NCI-H510A treated with DMSO at 0.1 percent for 48 hours (cell line): ENCODE measurements at places on chromosomes 16 and 17.

GRCh38 chr17:78408476-78409050 is 30.1 kb downstream of the PGS1 start:
- no peak for DNase-seq

GRCh38 chr16:4664538-4665418 is 28.6 kb upstream of the NUDT16L1 start:
- peak; percentile 41 for DNase-seq

DNA sequence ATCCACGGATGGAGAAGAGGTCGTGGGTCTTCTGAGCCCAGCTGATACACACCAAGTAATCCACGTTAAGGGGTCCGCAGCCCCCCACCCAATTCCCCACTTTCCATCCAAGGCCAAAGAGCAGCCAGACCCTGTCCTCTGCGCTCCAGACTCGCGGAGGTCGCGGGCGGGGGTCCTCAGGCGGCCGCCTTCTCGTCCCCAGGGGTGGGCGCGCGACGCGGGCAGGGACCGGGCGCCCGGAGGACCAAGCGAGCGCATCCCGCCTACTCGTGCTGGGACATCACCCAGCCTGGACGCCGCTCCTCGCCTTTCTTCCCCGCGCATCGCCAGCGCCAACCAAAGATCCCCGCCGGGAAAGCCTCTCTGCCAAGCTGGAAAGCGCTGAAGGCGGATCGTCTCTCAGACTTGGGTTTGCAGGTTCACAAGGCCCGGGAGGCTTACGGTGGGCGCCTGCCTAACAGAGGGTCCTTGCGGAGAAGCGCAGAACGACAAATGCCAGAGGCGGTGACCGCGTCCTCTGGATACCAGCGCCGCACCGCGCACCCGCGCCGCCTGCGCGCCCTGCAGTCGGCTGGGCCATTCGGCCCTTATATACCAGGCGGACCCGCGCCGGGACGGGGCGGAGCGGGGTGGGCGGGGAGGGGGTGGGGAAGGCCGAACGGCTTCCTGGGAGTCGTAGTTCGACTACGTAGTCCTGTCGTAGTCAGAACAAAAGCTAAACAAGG is 471.6 kb downstream of the SOX9 start:
- peak; percentile 77 for DNase-seq

DNA sequence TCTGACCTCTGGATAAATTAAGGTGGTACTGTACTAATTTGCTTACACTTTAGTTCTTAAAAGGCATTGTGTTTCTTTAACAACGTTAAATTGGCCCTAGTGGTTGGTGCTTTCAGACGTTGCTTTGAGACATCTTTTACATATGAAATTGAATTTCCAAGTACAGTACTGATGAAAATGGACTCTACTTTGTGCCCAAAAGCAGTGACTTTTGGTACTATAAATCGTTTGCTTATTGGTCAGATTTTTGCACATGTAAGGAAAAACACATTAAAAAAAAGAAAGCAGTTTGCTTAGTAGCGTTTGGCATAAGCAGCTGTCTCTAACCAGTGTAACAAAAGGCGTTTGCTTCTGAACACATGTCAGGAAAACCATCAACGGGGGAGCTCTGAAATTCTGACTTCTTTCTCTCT is 139.6 kb downstream of the CDK5R1 start:
- peak; percentile 40 for DNase-seq

DNA sequence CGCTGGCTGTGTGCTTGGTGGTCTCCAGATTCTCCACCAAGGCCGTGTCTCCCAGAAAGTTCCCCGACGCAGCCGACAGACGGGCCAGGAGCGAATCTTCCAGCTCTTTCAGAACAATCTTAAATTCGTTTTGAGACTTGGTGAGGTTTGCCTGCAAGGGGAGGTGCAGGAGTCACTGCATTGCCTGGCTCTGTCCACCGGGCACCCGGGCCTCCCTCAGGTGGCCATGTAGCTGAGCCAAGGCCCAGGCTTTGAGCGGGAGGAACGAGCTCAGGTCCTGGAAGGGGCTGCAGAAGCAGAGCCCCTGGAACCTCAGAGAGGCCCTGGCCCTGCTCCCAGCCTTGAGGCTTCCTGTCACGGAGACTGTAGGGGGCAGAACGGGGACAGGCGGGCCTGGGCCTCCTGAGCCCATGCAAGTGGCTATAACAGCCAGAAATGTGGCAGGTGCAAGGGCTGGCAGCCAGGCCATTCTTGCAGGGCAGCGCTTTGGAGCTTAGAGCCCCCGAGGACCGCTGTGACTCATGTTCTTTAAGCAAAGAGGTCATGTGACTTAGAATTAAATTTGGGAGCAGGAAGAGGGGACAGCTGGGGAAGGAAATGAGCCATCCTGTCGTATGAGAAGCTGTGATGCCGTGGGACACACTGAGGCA is 72.4 kb downstream of the PGS1 start:
- no peak for DNase-seq

DNA sequence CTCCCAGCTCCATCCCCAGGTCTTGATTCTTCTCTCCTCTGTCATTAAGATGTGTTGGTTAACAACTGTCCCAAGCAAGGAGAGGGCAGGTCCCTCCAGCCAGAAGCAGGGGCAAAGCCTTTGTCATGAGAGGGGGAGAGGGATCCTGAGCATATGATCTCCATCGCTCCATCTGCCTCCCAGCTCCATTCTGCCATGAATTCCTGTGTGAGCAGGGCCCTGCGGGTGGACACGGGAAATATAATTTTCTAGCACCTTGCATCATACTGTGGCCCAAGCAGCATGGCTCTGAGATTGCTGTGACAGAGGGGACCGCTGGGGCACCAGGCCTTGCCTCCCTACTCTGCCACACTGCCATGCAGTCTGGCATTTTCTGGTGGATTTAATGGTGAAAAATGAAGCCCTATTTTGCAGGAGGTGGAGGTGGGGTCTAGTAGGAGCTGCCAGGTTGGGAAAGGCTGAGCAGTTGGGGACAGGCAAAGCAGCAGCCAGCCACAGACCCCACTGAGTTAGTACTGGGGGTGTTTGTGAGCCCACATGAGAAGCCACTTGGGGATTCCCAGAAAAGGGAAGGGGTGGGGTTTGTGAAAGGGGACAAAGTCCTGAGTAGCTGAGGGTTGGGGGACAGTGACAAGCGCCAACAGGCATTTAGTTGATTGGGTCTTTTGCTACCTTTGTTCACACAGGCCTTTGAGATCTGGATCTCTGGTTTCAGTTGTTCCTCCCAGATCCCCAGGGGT is 16.4 kb downstream of the TMEM238L start:
- no peak for DNase-seq

GRCh38 chr17:43936434-43936833 is 5.8 kb downstream of the PPY start:
- DNase-seq: no peak

- no peak for DNase-seq
Observed at GRCh38 chr16:11372829-11373306, 27.6 kb downstream of the RMI2 start.

- no peak for DNase-seq
Observed at GRCh38 chr17:12358477-12358876, 307.2 kb upstream of the MYOCD start.

GRCh38 chr16:56869513-56870275 is 4.7 kb downstream of the SLC12A3 start:
- DNase-seq: no peak

GRCh38 chr16:55943267-55943666 is 68.1 kb upstream of the CES5A start:
- no peak for DNase-seq

DNA sequence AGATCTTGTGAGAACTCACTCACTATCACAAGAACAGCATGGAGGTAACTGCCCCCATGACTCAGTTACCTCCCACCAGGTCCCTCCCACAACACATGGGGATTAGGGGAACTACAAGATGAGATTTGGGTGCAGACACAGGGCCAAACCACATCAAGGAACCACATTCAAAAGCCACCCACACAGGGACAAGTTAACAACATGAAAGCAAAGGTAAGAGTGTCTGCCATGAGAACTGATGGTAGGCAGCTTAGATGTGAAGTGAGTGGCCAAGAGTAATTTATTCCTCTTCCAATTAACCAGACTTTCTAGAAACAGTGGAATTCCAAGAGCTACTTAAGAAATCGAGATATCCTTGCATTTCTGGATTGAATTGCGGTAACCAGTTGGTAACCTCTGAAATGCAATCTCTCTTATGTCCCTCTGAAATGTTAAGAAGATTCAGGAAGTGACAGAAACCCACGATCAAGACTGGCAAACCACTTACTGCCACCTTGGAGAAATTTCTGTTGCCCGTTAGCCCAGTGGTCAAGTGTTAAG is 167.4 kb upstream of the CACNG5 start:
- no peak for DNase-seq

GRCh38 chr16:69277413-69277812 is 33.7 kb upstream of the VPS4A start:
- DNase-seq: no peak

GRCh38 chr16:59459806-59460205 is 725.7 kb upstream of the GOT2 start:
- DNase-seq: no peak

DNA sequence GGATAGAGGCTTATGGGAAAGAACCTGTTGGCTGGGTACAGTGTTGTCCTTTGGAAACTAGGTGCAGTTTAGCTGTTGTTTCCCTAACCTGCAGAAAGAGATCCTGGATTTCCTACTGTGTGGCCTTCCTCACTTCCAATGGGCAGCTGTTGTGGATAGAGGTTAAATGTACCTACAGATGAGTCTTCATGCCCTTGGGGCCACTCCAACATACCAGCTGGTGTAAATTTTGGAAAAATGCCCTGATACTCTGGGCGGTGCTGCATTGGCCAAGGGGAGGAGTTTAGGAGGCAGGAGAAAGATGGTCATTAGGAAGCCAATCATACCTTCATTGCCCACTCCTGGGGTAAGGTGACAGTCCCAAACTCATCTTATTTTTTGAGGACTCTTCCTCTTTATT is 70.2 kb downstream of the SNX11 start:
- DNase-seq: no peak

- DNase-seq: no peak
Observed at GRCh38 chr17:27947005-27947406, 53.8 kb upstream of the LYRM9 start.

- DNase-seq: no peak
Observed at GRCh38 chr17:73541561-73541981, 102.7 kb downstream of the SDK2 start.
